ENCODE measurements at places on chromosomes 6 and 20.

GRCh38 chr20:9903048-9903655, 64.3 kb upstream of the PAK5 start:
- no peak for DNase-seq

DNA sequence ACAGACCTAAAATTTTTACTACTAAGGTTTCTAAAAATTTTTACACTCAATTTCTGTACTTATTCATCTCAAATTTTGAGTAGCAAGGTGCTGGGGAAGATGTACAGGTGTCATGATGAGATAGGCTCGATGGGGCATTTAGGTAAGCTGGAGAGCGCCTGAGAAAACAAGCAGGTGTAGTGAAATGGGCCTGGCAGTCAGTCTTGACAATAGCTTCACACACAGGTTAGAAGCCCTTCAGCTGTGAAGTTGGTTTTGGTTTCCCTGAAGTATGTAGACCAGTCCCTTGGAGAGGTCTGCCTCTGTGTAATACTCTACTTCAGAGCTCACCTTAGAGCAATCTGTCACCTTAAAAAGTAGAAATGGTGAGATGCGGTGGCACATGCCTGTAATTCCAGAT, 144.0 kb upstream of the SCGN start:
- DNase-seq, result no peak

DNA sequence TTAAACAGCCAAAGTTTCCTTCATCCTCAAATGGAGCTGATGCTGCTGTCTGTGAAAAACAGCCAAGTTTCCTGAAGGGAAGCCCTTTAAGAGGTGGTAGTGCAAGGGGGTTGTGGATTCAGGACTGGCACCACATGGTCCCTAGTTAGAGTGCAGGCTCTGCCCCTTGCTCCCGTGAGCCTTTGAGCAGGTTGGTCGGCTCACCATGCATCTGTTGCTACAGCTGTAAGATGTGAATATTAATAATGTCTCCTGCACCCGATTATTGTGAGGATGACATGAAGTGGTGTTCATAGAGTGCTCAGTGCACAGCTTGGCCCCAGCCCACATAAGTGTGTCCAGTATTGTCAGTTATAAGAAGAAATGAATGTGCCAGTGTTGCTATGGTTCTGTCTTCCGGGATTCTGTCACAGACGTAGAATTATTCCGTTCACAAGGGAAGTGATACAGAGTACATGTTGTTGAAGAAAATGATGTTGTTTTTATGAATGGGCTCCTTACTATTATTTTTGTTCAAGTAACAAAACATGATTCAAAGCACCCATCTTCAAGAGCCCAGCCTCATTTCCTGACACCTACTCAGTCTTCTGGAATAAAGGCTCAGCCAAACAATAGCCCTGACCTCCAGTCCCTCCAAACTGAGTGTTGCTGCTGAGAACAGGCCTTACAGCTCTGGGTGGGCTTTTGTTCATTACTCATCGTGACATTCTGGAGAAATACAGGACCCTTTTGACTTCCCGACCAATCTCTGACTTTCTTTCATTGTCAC, 2.9 kb upstream of the PKIG start:
- DNase-seq, result no peak

- DNase-seq, result peak; percentile 46
Measured at GRCh38 chr20:38985603-38986170, 23.5 kb downstream of the DHX35 start.

- no peak for DNase-seq
Measured at GRCh38 chr20:14526891-14527290, 189.5 kb upstream of the FLRT3 start.

DNA sequence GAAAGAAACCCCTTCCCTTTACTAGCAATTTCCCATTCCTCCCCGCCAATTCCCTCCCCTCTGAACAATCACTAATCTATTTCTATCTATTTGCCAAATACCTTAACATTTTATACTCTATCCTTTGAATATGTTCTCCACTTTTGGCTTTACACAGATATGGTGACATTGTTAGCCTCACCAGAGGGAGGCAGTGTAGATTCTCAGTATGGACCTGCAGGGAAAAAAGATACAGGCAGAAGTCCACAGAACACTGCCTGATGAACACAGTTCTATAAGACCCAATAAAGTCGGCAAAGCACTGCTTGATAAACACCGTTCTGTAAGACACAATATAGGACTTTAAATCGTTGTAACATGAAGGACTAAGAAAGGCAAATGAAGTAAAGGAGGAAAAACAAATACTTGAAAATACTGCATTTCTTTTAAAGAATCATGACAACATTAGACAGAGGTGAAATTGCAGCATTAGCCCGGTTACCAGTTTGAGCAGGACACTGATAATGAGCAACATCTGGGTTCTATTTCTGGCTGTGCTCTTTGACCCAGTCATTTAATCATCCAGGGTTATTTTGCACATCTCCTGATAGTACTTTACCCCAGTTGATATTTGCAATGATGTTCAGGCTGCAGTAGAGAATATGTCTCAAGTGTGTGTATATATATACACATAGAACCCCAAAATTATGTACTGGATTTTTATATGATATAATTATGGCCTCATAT, 296.8 kb downstream of the UTRN start:
- no peak for DNase-seq

GRCh38 chr20:37741570-37741969, 47.7 kb downstream of the CTNNBL1 start:
- no peak for DNase-seq

DNA sequence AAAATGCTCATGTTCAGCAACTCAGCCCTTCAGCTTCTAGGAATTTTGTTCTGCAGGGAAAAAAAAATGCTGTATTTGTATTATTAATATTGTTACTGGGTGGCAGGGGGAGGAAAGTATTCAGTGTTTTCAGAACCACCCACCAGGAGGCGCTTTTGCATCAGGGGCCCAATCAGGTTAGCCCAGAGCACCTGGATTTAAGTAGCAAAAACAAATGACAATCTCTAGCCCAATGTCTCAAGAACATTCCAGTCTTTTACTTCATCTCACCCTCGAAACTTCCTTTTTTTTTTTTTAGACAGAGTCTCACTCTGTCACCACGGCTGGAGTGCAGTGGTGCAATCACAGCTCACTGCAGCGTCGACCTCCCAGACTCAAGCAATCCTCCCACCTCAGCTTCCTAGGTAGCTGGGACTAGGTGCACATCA, 635 bp upstream of the C20orf203 start:
- no peak for DNase-seq

DNA sequence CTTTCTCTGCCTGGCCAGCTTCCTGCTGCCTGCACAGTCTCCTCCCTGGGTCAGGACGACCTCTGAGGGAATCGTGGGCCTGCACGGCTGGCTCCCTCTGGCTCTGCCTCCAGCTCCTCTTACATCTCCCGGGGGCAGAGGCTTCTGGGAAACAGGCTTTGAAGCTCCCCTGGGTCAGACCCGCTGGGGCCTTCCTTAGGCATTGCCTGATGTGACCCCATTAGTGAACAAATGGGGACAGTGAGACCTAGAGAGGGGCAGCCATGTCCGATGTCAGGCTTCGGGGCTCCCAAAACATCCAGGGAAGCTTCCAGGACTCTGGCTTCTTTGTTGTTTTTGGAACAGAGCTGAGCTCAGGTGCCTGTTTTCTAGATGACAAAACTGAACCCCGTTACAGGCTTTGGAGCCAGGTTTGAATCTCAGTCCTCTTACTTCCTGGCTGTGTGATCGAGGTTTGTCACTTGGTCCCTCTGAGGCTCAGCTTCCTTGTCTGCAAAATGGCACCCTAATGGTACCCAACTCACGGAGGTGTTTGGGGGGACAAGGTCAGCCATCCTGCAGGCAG, 94.3 kb downstream of the CEBPB start:
- no peak for DNase-seq

GRCh38 chr6:41618598-41618997, 19.7 kb upstream of the MDFI start:
- no peak for DNase-seq

GRCh38 chr6:35776364-35777215, at the start of gene CLPSL2:
Gene CLPSL2 (plus strand): TSS chr6:35776598. CDS start chr6:35776619, 21 bp downstream.
- DNase-seq, result no peak

- DNase-seq, result no peak
Measured at GRCh38 chr6:11748591-11749210, 29.9 kb downstream of the ADTRP start.

DNA sequence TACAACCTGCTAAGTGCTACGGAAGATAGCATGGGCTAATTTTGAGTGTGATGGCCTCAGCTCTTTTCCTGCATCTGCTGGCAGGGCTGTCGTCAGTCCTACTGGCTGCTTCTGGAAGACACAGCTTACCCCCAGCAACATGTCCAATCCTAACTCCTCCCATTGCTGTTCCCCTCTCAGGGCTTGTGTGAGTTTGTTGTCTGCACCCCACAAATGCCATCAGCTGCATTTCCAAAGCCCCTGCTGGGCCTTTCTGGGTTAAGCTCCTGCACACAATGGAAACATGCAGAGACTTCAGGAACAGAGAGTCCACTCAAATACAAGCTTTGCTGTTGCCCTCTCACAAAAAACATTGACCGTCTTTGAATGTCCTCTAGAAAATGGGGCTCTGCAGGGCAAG, 84.7 kb downstream of the RNF182 start:
- no peak for DNase-seq

GRCh38 chr20:64082126-64082731, 2.0 kb downstream of the LKAAEAR1 start:
- DNase-seq, result no peak

- no peak for DNase-seq
Measured at GRCh38 chr6:80331974-80332373, 225.5 kb downstream of the BCKDHB start.

GRCh38 chr6:47475319-47475816, 2.2 kb upstream of the CD2AP start:
- DNase-seq, result no peak

DNA sequence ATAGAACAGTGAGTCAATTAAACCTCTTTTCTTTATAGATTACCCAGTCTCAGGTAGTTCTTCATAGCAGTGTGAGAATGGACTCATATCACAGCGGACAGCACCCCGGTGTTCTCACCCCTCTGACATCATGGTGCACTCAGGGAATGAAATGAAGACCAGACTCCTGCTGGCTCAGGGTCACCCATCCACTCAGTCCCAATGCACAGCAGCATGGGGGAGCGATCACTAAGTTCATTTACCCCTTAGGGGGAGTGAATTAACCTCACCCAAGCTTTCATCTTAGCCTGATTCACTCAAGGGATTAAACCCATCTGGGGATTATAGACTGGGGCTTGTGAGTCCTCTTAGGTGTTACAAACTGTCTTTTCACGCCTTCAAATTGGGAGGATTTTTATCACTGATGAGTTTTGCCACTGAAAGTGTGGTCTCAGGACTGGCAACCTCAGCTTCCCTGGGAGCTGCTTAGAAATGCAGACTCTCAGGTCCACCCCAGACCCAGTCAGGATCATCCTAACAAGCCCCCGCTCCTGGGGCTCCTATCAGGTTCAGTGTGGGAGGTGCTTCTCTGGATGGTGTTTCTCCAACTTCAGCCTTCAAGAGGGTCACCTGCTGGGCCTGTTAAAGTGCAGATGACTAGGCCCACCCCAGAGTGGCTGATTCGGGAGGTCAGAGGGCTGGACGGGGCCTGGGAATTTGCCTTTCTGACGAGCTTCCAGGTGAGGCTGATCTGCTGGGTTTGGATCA, 44.3 kb upstream of the FRMD1 start:
- no peak for DNase-seq

DNA sequence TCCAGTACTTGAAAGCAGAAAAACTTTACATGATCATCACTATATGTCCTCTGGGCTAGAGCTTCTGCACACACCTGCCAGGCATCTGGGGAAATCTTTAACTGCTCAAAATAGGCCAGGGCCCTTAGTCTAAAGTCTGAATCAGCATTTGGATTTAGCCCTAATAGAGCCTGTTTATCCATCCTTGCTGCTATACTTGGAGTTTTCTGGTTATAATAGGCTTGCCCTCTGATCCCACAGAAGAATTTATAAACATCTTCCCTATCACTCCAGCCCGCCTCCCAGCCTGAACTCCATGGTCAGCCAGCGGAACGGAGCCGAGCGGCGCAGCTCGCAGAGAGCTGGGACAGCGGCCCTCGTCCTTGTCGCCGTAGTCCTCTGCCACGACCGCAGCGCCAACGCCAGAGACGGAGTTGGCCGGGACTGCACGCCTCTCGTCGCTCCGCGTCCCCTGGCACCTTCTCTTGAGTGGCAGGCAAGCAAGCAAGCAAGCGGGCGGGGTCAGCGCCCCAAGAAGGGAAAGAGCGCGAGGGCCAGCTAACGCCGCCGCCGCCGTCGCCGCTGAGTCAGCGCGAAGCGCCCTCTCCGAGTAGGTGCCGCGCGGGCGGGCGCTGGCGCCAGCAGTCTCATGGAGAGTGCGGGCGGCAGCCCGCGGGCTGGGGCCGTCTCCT, 25.4 kb upstream of the ASIP start:
- no peak for DNase-seq

GRCh38 chr20:5504061-5504739, 187.4 kb upstream of the PROKR2 start:
- DNase-seq, result no peak

DNA sequence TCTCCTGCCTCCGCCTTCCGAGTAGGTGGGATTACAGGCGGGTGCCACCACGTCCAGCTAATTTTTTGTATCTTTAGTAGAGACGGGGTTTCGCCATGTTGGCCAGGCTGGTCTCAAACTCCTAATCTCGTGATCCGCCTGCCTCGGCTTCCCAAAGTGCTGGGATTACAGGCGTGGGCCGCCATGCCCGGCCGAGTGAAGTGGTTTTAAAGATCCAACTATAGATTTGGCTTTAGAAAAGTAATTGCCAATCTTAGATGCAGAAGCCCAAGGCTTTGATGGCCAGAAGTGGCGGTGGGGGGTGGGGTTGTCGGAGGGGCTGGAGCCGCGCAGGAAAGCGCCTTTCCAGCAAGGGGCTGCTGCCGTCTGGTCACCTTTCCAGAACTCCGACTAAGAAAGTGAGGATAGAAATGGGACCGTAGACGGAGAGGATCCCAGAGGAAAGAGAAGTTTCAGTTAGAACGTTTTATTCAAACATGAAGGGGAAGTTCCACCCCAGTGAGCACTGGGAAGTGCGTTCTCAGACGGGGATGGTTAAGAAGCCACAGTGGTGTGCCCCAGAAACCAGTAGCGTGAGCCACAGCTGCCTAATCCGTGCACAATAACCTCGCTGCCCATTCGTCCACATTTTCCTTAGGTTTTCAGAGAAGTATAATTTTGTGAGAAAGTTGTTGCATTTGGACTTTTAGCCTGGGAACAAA, 69.7 kb downstream of the DLL1 start:
- no peak for DNase-seq

GRCh38 chr6:90049295-90049694, 155.0 kb downstream of the GJA10 start:
- DNase-seq, result no peak

GRCh38 chr6:118865100-118865391, 28.9 kb upstream of the ASF1A start:
- DNase-seq, result no peak

- DNase-seq, result no peak
Measured at GRCh38 chr6:108170332-108171290, 4.8 kb downstream of the NR2E1 start.

Data from non-pigmented ciliary epithelial cell (primary cell).